NAMALWA (cell line): ENCODE measurements at places on chromosomes 5 and 9.
A peak's percentile ranks its signal among the peaks of the same experiment; 100 is the strongest.

DNA sequence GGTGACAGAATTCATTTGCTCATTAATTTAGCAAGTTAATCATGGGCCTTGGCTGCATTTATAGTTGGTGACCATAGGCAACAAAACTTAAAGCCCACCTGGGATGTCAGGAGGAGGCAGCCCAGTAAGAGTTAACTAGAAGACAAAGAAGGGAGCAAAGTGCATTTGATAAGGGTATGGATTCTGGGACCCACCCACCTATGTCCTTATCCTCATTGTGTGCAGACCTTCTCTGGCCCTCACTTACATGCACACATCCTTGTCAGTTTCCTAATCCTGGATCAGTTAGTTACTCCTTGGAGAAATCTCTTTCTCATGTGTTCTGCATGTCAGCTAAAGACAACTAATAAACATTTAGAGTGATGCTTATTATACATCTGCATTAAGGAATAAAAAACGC lies 24.6 kb downstream of the MEF2C start:
- no peak for DNase-seq

DNA sequence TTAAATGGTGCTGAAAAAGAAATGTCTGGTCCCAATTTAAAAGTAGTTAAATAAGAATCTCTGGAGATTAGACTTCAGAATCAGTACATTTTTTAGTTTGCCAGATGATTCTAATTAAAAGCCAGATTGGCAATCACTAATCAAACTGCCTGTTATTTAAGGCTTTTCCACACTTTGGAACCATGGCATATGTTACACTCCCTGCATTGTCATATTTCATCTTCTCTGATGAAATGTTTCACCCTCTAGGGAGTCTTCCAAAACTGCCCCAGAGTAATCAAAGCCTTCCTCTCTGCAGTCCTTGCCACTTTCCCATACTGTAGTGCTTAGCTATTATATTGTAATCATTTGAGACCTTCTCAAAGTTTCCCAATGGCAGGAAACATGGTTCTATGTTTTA lies 17.5 kb upstream of the OR13C9 start:
- no peak for DNase-seq

- DNase-seq: no peak
Observed at GRCh38 chr5:112886975-112887374, 25.9 kb downstream of the SRP19 start.

DNA sequence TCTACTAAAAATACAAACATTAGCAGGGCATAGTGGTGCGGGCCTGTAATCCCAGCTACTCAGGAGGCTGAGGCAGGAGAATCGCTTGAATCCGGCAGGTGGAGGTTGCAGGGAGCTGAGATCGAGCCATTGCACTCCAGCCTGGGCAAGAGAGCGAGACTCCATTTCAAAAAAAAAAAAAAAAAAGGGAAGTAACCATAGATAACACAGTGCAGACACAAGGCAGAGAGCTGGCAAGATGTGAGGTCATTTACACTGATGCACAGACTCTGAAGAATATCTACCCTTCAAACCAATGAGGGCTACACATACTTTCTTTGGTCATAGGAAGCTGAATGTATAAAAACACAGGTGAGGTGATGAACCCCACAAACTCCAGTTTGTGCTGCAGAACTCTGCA lies 131.9 kb downstream of the DCP2 start:
- no peak for DNase-seq

DNA sequence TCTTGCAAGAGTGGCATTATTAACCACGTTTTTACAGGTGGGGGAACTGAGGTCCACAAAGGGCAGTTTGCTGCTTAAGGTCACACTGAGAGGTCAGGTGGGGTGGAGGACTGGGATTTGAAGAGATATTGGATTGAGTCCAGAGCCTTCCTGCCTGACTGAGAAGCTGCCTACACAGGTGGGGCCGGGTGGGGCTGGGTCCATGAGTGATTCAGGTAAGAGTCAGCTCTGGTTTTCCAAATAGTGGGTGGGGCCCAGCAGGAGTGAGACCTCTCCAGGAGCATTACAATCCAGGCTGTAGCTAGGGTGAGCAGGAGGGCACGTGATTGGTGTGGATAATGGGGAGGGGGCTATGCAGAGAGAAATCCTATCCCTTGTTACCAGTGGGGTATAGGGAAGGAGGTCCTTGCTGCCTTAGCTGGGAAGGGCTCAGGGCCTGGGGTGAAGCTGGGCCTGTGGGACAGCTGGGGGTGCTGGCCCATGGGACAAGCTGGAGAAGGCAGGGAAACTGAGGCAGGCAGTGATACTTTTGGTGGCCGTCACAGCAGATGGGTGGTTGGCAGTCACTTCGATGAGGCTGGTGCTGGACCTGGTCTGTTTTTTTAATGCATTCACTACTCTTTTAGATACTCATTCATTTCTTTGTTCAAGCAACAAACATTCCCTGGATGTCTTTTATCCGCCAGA lies 2.9 kb upstream of the PTGS1 start:
- no peak for DNase-seq

GRCh38 chr5:87413343-87413645 lies 564 bp upstream of the CCNH start:
- no peak for DNase-seq

DNA sequence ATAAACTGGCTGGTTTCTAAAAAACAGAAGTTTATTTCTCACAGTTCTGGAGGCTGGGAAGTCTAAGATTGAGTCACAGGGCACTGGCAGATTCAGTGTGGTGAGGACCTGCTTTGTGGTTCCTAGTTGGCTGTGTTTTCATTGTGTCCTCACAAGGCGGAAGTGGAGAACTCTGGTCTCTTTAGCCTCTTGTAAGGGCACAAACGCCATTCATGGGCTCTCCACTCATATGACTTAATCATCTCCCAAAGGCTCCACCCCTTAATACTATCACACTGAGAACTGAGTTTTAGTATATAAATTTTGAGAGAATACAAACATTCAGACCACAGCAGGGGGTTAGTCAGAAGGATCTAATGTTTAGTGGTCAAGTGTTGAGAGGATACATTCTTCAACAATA lies 208.2 kb downstream of the SEC61B start:
- no peak for DNase-seq

GRCh38 chr5:1511651-1512540 lies 11.9 kb downstream of the LPCAT1 start:
- peak; percentile 56 for DNase-seq

- no peak for DNase-seq
Observed at GRCh38 chr5:106399391-106399790, 1271.3 kb downstream of the EFNA5 start.

GRCh38 chr5:116032094-116032517 lies at the start of gene ARL14EPL:
ARL14EPL (plus strand) TSS chr5:116032472; CDS start chr5:116051466, 18,994 bp downstream.
- peak; percentile 5 for DNase-seq

DNA sequence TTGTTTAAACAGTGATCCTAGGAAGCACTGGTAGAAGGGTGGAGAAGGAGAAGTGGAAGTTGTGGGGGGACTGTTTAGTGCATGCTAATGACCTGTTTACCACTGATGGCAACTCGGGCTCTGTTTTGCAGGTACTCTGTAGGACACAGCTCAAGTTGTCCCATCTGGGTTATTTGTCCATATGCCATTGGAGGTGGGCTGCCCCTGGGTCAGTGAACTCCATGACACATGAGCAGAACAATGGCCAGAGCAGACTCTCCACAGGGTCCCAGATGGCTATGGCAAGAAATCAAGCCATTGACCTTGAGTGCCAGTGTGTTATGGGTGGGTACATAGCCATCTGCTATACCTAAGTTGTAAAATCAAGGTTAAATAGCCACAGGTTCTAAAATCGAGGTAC lies 175.9 kb downstream of the GAS1 start:
- DNase-seq: no peak

- no peak for DNase-seq
Observed at GRCh38 chr5:163963881-163964280, 458.5 kb downstream of the MAT2B start.
